ENCODE measurements at places on chromosomes 11 and 22.
A peak's percentile ranks its signal among the peaks of the same experiment; 100 is the strongest.

DNA sequence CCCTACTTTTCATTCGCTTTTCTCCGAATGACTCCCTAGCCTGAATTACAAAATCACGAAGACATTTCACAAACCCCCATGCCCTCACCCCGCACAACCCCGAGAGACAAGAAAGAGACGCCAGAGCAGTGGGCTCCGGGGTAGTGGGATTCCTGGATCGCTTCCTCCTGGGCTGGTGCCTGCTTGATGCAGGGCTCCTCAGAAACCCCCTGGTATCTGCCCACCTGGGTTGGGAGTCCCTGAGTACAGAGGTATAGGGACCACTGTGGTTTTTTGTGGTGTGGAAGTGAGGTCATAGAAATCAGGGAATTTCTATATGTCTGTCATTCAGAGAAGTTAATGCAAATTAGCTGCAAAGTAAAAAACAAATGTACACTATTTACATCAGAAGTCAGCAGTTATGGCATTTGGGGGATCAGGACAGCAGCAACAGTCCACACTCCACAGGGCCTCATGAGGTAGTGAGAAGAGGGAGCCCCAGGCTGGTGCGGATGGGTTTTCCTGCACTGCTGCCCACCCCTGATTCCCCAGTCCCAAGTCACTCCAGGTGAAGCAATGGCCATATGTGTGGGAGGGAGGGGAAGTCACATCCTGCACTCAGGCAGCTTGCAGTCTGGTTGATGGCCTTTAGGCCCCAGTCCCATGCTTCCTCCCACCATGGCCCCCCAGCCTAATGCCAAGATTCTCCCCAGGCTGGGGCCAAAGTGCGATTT lies 39.6 kb downstream of the BUD13 start:
- DNase-seq: no peak

- DNase-seq: no peak
Measured at GRCh38 chr22:32991353-32992101, 66.7 kb downstream of the SYN3 start.

DNA sequence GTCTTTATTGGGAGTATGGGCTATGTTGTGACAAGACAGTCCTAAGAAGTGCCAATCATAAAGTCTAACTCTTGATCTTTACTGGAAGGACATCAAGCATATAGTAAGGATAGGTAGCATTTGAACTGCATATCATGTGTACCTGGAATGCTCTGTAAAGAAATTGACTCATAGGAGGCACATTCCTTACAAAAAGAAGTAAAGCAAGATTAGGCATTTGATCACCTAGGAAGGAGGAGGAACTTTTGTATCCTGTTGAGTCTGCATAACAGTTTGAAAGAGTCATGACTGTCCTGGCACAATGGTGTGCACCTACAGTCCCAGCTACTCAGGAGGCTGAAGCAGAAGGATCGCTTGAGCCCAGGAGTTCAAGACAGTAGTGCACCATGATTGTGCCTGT lies 42.2 kb upstream of the DNAJB7 start:
- DNase-seq: no peak

DNA sequence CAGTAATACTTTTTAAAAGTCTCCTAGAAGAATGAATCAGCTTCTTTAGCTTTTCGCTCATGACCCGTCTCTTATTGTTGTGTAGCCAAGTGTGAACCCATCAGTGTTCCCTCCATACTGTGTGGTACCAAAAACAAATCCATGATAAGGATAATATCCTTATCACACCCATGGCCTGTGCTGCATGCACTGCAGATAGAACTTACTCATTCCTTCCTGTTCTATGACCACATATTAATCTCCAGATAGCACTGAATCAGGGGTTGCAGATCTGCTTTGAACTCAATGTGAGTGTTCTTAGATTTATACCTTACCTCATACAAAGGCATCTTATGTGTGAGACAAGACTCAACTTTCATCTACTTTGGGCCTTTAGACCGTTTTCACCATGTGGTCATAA lies 373.4 kb downstream of the JRKL start:
- DNase-seq: no peak

- no peak for DNase-seq
Measured at GRCh38 chr11:66274219-66274618, 3.8 kb upstream of the CNIH2 start.

- no peak for DNase-seq
Measured at GRCh38 chr22:20159076-20159475, 8.2 kb upstream of the CCDC188 start.

DNA sequence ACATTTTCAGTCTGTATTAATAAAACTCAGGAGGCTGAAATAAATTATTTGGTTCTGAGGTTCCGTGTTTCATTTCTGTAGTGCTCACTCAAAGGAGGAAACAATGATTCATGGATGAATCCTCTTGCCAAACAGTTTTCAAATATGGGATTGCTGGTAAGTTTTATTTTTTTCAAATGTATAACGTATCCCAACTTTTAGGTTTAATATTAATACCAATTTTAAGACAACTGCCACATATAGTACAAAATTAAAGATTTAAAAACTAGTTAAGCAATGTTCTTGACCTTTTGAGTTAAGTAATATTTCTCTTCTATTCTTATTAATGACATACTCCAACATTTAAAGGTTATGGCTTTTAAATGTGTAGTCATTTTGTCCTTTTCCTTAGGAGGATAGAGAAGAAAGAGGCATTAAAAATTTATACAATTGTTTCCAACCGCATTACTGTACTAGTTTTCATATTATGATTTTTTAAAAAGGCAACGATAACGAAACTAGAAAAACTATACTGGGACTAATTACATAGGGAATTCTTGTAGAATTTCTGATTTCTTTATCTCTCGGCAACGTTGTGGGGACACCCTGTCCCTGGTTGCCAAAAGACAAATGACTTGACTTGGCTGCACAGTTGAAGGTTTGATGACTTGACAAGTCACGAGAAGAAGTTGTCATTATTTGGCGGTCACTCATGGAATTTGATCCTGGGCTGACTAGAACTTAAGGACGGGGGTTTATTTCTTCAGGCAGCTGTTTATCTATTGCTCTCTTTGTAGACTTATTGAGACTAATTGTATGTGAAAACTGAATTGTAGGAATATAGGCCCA lies 69.1 kb upstream of the ADSL start:
- no peak for DNase-seq

- no peak for DNase-seq
Measured at GRCh38 chr11:70018816-70019215, 59.3 kb upstream of the ANO1 start.

DNA sequence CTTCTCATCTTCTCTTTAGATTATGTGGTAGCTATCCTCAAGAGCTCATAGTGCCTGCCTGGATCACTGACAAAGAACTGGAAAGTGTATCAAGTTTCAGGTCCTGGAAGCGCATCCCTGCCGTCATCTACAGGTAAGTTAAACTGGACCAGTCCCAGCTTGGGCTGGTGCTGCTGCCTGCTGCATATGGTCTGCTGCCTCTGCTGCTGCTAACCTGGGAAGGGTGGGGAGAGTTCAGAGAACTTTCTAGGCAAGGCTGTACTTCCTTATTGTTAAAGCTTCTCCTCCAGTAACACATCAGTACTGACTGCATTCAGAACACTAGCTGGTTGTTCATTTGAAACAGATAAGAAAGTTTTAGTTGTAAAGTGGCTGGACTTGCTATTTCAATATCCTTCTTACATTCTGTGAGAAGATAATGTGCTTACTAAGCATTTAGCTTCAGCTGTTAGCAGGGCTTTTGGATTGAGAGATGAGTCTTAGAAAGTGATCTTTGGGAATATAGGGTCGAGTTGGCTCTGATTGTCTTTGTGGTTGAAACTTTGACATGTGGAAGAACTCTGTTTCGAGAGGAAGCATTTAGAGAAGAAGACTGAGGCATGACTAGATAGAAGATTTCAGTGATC lies 77.3 kb upstream of the HORMAD2 start:
- DNase-seq: no peak

DNA sequence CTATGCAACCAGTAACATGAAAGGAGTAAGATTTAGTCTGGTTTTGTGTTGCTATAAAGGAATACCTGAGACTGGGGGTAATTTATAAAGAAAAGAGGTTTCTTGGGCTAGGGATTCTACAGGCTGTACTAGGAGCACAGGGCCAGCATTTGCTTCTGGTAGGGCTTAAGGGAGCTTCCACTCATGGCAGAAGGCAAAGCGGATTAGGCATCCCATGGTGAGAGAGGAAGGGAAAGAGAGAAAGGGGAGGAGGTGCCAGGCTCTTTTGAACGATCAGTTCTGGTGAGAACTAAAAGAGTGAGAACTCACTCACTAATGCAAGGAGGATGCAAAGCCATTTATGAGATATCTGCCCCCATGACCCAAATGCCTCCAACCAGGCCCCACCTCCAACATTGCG lies 283.2 kb downstream of the OPCML start:
- no peak for DNase-seq

DNA sequence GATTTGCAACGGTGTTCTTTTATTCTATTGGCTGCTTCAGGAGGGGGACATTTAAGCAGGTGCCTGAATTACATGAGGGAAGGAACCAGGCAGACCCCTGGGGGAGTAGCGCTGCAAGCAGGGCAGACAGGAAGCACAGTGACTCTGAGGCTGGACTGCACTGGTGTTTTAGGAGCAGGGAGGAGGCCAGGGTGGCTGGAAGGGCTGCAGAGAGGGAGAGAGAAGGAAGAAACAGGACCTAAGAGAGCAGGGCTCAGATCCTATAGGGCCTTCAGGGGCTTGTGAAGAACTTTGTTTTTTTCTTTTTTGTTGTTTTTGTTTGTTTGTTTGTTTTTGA lies 62.5 kb upstream of the SORL1-AS1 start:
- peak; percentile 8 for DNase-seq

DNA sequence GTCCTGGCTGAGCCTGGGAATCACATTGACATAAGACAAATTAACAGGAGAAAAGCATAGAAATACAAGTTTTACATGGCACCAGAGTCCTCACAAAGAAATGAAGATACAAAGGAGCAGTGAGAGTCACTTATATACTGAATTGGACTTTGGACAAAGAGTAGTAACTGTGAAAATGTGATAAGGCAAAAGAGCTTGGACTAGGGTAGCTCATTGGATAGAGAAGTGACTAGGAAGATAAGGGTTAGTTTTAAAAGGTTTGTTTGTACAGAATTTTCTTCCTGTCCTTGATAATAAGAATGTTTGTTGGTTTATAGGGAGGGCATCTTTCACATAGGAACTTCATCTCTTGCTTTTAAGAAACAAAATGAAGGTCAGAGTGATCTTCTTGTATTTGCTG lies 17.9 kb upstream of the NUCB2 start:
- no peak for DNase-seq

GRCh38 chr11:112877581-112877980 lies 83.6 kb upstream of the NCAM1 start:
- DNase-seq: peak; percentile 37

GRCh38 chr11:44005063-44005701 lies 42.6 kb upstream of the ACCSL start:
- DNase-seq: peak; percentile 2

DNA sequence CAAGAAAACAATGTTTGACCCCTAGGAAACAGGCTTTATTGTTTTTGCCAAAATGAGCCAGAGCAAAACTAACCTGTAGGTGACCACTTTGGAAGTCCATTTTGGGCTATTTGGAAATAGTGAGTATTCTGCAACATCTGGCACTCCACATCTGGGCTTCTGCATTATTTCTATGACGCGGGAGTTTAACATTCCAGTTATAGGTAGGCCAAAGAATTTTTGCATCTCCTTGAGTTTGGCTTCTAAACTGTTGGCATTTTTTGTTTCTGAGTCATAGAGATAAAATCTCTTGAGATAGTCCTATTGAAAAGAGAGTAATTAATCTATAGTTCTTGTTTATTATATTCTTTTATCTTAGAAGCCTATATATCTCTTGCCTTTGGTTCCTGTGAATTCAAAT lies 2.9 kb downstream of the MMP7 start:
- DNase-seq: no peak

- DNase-seq: no peak
Measured at GRCh38 chr11:49221112-49221511, 12.7 kb upstream of the FOLH1 start.

DNA sequence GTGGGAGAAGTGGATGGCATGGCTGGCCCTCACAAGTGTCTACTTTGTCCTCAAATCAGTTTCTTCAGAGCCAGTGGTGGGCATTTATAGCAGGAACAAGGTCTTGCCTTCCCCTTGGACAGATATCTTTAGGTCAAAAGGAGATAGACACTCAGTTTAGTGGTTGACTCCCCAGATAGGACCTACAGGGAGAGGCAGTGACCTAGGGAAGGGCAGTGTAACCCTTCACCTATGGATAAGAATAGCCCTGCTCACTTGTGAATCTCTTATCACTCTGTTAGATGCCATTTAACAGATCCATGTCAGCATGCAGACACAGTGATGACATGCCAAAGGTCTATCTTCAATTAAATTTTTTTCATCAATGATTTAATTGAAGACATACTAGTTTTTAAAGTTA lies 11.0 kb downstream of the BCO2 start:
- no peak for DNase-seq

- DNase-seq: no peak
Measured at GRCh38 chr11:2072551-2073261, 66.5 kb downstream of the IGF2 start.

- DNase-seq: no peak
Measured at GRCh38 chr11:1486054-1486825, at the start of gene MOB2. Gene MOB2, minus strand, starts transcription at chr11:1486779. Its CDS starts 223 bp downstream, at chr11:1486556.

- no peak for DNase-seq
Measured at GRCh38 chr11:16986434-16987204, 27.6 kb downstream of the PLEKHA7 start.

DNA sequence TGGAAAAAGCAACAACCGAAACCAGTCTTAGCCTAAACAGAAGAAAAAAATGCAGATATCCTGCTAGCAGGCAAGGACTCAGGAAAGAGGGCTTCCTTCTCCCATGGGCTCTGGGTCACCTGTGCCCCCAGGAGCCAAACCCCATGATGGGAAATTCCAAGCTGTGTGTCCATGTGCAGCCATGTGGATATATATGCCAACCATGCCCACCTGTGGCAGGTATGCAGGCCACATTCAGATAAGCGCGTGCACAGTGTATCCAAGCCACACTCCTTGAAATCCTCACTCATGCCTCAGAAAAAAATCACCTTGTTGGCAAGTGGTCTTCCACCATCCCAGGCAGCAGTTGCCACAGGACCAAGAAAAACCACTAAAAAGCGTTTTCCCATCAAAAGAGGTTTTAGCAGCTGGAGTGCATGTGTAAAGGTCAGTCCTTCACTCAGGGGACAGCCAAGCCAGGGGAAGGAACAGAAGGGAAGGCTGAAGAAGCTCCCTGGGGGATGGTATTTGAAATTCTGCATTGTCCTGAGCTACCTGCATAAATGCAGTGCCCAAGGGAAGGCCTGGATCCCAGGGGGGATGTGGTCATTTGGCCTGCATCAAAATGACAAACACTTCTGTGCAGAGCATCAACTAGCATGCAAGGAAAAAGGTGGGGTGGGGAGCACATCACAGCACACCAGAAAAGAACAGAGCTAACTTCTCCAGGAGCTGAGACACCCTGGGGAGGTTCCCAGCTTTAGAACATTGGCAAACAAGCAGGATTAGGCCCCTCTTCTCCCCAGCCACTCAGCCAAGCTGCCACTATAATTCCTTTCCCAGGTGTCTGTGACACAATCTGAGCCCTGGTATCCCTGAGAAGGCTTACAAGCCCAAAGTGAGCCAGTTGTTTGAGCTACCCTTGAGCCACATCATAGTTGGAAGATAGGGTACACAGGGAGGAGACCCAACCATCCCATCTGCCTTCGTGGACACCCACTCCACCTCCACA lies 76.2 kb downstream of the GALNT18 start:
- no peak for DNase-seq

GRCh38 chr22:37519268-37520195 lies at the start of gene CARD10:
Gene CARD10, minus strand, starts transcription at chr22:37519415. Its CDS starts 215 bp downstream, at chr22:37519200.
- DNase-seq: no peak

GRCh38 chr22:36787204-36787988 lies 11.5 kb upstream of the IFT27 start:
- no peak for DNase-seq

Data from NCI-H748 treated with DMSO at 0.1 percent for 48 hours (cell line).